IPS-NIHi11 (cell line): ENCODE measurements at places on chromosomes 3 and 15.

- DNase-seq, result no peak
Observed at GRCh38 chr15:61196711-61197586, 32.2 kb downstream of the RORA start.

- DNase-seq, result no peak
Observed at GRCh38 chr15:94586099-94586498, 354.7 kb downstream of the MCTP2 start.

DNA sequence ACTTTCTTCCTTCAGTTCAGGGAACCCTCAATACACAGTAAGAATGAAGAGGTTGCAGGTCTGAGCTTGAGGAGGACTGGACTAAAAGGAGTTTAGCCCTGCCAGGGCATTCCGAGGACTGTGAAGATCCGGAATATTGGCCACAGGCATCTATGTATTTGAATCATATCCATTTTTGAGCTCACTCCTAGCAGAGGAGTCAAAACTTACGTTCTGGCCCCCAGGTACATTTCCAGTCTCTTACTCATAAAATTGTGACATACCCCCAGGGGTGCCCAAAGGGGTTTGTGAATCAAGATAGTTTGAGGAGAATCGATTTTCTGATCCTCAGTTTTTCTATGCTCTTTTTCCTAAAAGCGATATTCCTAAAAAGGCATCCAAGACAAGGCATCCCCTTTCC is 27.6 kb upstream of the SRP14 start:
- no peak for DNase-seq

DNA sequence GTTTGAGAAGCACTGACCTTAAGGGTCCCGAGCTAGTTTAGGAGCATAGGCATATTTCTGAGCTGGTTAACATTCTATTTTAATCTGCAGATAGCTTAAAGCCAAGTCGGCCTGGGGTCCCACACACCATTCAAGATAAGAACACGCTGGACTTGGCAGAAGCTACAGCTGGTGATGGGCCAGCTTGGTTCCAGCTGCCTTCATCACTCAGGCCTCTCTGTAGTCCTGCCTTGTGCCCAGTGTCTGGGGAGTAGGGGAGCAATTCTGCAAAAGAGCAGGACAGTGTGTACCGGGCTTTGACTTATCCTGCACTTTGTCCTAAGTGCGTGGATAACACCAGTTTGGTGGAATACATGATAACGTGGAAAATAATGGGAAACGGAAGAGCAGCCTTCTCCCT is 164.5 kb downstream of the MEGF11 start:
- no peak for DNase-seq

DNA sequence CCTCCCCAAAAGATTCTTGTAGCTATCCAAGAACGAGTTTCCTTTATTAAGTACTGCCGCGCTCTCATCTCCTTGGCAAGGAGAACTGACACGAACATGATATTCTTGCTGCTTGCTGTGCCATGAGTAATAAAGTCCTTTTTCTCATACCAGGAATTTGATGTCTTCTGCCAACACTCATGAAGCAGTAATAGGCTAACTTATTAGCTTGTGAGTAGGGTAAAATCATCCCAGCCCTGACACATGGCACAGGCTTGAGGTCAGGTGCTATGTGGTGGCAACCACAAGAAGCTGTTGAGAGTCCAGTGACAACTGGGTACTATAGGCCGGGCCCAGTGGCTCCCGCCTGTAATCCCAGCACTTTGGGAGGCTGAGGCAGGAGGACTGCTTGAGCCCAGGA is 22.7 kb upstream of the UBXN7 start:
- no peak for DNase-seq
